ENCODE measurements at places on chromosomes 6 and 20.

- DNase-seq = no peak
These were observed 188.8 kb downstream of the DLL1 start for GRCh38 chr6:170102038-170102437.

- DNase-seq = no peak
These were observed 133.8 kb downstream of the BACH2 start for GRCh38 chr6:90162648-90163387.

DNA sequence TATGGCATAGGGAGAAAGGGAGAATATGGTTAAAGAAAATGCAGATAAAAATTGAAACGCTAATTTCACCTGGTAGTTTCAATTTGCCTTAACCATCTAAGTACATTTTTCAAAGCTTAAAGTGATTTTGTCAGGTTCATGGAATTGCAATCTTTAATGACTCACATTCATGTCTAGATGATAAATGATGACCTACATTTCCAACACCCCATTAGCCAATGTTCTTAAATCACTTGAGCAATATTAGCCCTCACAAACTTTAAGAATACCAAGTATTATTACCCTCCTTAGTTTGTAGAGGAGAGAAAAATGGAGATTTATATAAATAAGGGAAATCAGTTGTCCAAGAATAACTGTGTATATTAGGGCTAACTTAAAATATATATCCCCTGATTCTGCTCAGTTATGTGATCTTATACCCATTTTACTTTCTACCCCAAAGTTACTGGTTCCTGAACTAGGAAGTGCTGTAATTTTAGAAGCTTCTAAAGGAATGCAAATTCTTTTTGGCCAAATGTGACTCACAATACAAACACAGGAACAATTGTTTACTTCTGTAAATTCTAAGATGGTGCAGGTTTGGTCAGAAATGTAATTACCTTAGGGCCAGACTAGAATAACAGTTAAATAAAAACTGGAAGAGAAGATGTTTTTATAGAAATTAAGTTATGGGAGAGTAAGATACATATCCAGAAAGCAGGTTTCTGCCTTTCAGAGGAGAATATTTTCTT lies 34.5 kb downstream of the TPBG start:
- DNase-seq = no peak

GRCh38 chr20:10857352-10858070 lies 183.7 kb upstream of the JAG1 start:
- DNase-seq = no peak

DNA sequence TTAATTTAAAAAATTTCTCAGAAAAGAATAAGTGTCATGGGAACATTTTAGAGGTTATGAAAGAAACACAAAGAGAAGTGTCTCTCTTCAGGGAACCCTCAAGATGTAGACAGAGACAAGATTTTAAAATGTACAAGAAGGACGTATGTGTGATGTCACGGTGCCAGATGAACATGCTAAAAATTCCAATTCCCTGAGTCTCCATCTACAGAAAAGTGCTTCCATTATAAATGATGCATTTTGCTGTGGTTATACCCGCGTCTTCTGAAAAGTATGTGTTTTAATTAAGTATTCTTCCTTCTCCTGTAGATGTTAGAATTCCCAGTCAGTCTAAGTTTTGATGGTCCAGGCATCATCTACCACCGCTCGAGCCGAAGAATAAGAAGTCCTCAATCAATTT lies 489.1 kb downstream of the PREX1 start:
- no peak for DNase-seq

GRCh38 chr6:89950879-89951391 lies 56.7 kb downstream of the GJA10 start:
- no peak for DNase-seq

- no peak for DNase-seq
These were observed 493.8 kb downstream of the NKAIN2 start for GRCh38 chr6:124297507-124297906.

DNA sequence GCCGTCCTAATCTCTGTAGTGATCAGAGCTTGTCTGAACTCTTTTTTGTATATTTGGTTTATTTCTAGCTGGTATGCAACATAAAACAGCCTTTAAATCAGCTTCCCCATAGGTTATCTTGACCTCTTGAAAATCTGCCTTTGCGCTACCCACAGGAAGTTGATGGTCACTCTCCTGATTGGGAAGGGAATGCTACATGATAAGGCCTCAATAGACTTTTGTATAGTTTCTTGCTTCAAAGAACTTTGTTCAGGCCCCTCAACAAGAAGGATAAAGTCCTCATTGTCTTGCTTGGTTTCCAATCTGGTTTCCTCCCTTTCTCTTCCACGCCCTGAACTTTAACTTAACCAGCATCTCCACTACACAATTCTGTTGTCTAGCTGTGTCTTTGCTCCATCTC lies 95.4 kb upstream of the TENT5A start:
- no peak for DNase-seq

DNA sequence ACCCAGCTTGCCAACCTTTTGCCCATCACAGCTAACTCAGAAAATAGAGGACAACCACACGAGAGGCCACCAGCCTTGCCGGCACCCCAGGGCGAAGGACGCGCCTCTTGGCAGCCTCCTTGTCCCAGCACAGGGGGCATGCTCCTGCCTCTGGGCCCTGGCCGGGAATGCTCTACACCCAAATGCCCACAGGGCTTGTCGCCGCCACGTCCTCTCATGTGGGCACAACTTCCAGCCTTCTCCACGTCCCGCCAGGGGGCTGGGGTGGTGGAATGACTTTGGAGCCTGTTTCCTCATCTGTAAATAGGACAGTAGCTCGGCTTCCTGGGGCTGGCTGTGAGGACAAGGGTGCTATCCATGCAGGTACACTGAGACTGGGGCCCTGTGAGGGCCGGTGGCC lies 152.4 kb upstream of the MLN start:
- no peak for DNase-seq

DNA sequence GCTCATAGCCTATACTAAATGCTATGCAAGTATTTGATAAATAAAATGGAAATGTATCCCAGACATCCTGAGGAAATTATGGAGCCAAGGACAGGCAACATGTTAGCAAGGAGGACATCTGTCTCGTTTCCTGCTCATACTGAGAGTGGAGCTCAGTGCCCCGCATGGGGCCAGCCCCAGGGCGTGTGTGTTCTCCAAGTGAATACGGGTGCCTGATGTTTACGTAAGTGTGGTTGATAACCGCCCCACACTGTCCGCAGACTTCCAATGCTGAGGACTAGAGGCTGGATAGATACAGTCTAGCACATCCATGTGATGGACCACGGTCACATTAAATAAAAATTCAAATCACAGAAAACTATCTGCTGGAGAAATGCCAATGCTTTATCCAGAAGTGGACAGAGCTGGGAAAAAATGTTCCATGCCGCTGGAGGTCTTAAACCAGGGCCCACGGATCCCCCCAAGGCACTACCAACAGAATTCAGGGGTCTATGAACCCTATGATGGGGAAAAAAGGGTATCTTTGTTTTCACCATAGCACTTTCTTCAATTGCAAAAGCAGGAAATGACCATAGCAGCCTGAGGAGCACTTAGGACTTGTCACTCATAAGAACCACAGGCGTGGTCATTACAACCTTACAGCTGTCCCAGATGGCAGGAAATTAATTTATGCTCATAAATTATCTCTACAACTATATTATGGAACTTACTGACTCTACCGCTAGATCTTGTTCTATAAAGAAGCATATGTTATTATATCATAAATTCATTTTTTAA lies 24.9 kb downstream of the TGM2 start:
- no peak for DNase-seq

DNA sequence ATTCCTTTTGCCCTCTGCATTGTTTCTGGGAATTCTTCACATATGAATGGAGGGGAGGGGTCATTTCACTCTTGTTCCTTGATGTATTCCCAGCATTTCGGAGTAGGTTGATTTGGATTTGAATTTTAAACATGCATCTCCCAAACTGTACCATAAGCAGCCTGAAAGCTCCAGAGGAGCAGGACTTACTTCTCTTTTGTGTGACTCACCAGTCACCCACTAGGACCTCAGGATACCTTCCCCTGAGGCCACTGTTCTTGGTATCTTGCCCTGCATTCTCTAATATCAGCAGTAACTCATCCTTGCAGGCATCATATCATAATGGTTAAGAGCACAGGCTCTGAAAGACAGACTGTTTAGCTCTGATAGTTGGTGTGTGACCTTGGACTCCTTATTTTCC lies 703 bp downstream of the MRPL2 start:
- no peak for DNase-seq

DNA sequence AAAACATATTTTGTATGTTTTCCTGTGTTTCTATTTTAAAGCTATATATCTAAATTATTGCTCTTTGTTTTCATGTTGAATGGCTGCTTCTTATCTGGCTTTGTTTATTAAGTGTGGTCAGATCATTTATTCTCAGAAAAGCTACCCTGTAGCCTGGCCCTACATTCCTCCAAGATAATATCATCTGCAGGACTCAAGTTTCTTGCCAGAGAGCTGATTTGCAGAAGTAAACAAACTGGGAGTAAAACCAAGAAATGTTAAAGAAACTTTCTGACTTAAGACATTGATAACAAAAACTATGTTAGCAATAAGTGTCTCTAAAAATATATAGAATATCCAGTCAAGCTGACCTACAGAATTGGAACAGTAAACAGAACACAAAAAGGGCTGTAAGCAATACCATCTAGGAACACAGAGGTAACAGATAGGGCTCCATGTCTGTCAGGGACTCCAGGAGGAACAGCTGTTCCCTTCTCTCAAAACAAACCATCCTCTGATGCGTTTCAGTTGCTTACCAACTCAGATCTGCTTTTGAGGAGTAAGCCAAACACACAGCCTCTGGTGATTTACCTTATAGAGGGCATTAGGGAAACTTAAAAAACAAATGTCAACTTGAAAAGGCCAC lies 17.5 kb upstream of the CEP85L start:
- no peak for DNase-seq

- DNase-seq = no peak
These were observed 375.0 kb upstream of the BTBD3 start for GRCh38 chr20:11542645-11543044.

DNA sequence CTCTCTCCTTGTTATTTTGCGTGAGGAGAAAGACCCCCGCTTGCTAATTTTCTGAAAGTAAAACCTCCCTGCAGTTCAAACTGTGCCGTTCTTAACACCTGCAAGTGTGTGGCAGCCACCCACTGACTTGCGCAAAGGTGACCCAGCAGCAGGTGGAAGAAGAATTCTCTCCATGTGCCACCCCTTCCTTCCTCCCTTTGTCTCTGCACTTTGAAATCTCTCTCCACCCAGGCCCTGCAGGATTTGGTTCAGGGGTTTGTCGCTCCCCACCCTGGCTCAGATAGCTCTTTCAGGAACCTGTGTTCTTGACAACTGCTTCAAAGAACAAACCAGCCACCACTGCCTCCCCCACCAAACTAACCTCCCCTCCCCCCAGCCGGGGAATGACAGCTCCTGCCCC lies 41.4 kb downstream of the ZNF831 start:
- no peak for DNase-seq

GRCh38 chr6:146028252-146028795 lies 538 bp upstream of the GRM1 start:
- DNase-seq = peak; percentile 6

DNA sequence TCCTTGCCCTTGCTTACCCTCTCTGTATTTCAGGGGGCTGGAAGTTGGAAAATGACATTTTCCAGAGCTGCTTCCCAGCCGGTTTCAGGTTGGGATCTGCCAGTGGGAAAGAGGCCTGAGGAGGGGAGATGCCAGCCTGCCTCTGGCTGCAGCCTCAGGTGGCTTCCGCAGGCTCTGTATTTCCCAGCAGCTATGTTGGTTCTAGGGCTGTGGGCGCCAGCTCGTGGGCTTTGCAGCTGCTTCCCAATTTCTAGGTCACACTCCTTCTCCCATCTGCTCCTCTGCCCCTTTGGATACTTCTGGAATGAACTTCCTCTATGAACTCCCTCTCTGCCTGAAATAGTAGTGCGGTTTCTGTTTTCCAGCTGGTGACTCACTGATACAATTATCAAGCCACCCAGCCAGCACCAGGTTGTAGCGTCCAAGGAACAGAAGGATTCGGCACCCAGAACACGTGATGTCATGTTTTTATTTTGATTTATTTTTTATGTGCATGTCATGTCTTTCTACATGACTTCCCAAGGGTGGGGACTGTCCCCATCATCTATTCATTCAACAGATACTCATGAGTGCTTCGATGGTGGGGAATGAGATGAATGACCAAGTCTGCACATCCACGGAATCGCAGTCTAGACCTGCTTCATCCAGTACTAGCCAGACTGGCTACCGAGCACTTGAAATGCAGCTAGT lies 38.0 kb downstream of the TGM2 start:
- DNase-seq = no peak

Data from CD4-positive, alpha-beta T cell treated with Interleukin-1 beta for 1 hour (primary cell).